ENCODE measurements at places on chromosomes 12 and 14.

GRCh38 chr12:87922736-87923135 lies 106.5 kb downstream of the C12orf50 start:
- DNase-seq = no peak

GRCh38 chr14:26835979-26836570 lies 238.2 kb upstream of the NOVA1 start:
- no peak for DNase-seq

- peak; percentile 14 for DNase-seq
These were observed 1.1 kb downstream of the SCN8A start for GRCh38 chr12:51592034-51592705.

- no peak for DNase-seq
These were observed 8.2 kb downstream of the GOLT1B start for GRCh38 chr12:21509768-21510167.

DNA sequence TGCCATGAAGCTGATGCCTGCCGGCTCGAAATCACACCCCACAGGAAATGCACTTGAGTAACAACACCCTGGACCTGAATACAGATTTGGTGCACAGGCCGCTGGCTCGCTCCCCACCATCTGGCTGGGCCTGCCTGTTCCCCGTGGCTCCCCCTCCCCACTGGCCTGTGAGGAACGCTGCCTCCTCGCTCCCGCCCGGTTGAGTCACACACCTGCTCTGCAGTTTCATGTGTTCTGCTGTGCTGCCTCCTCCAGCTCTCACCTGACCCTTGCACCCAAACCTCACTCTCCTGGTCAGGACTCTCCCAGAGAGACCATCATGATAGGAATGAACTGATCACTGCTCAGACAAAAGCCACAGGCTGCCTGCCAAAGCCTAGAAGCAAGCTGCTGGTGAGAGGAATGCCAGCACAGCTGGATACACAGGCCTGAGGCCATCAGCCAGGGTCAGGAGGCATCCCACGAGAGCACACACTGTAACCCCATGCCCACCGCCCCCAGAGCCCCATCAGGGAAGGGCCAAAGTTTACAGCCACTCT lies 3.8 kb upstream of the SIVA1 start:
- DNase-seq = no peak

DNA sequence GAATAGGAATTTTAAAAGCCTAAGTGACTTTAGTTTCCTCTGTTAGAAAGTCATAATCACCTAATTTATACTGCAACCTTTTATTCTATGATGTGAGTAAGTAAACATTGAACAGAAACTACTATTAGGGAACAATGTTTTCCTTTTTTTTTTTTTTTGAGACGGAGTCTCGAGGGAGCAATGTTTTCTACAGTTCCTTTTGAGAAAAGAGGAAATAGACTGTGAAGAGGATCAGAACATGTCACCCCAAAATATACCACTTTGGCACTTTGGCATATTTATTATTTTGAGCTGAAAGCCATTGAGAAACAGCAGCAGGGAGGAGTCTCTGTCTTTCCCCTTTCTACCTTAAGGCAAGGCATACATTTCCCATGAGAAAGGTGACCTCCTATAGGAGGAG lies 162.7 kb upstream of the CNOT2 start:
- no peak for DNase-seq

GRCh38 chr12:93134175-93134890 lies 205.2 kb upstream of the EEA1 start:
- DNase-seq = no peak

DNA sequence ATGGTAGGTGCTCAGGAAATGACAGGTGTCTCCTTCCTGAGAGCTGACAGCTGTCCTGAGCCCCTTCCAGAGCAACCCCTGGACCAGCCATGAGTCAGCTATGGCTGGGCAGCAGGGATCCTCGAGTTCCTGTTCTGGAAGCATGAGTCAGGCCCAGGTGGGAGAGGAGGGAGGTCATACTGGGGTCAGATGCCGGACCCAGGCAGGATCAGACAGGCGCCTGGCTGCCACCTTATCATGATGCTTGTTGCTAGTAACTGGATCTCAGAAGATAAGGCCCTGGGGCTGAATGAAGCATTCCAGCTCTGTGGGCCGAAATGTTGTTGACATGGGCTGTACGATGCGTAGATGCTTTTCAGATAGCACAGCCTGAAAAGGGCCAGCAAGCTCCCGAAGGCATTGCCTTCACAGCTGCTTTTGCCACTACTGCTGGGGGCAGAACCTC lies 17.4 kb upstream of the KRT7 start:
- peak; percentile 84 for DNase-seq
